ENCODE measurements at places on chromosomes 5 and 9. TPM values are rescaled to one million over a fixed set of nuclear protein-coding genes. Genes with fewer than 3 reads are reported as not detected.

The MLANA gene
- 1.0 TPM for polyA plus RNA-seq

DNA sequence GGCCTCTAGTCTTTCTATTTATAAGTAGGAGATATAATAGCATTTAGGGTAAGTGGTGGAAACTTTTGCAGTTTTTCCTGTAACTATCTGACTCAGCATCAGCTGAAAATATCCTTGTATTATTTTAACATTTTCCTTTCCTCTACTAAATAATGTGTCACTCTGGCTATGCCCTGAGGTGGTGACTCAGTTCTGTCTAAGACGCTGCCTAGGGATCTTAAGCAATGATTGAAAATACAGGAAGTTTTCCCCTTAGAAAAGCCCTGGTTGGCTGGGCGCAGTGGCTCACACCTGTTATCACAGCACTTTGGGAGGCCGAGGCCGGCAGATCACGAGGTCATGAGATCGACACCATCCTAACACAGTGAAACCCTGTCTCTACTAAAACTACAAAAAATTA lies 9.3 kb upstream of the EDIL3 start:
- no peak for DNase-seq

- no peak for DNase-seq
These were observed 32.7 kb upstream of the SPARC start for GRCh38 chr5:151719228-151720000.

- DNase-seq, result no peak
These were observed 1.2 kb downstream of the IER5L start for GRCh38 chr9:129176701-129177442.

The DNM1 gene
- polyA plus RNA-seq, result 231 TPM

DNA sequence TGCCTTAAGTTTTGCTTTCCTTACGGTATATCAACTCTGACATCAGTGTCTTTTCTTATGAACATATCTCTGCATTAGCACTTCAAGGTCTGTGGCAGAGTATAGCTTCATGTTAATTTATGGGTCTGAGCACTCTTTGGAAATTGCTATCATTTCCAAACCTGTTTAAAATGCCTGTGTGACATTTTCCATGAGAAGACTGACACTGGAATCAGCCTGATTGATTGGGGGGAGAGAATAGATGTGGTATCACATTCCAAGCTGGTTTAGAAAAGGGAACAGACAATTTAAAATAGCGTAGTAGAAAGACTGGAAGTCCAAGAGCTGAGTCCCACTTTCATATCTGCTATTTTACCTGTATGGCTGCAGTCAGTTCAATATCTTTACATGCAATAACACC lies 272.1 kb upstream of the CDH10 start:
- no peak for DNase-seq

The OGN gene
- polyA plus RNA-seq, result 40.2 TPM

The TEX48 gene
- not detected for polyA plus RNA-seq

Measured in left kidney (tissue), 8 donors.